Activated CD8-positive, alpha-beta memory T cell treated with anti-CD3 and anti-CD28 coated beads, Interleukin-2, amount 50 U/mL, for 4 hours (primary cell): ENCODE measurements at places on chromosomes 2 and 18.

DNA sequence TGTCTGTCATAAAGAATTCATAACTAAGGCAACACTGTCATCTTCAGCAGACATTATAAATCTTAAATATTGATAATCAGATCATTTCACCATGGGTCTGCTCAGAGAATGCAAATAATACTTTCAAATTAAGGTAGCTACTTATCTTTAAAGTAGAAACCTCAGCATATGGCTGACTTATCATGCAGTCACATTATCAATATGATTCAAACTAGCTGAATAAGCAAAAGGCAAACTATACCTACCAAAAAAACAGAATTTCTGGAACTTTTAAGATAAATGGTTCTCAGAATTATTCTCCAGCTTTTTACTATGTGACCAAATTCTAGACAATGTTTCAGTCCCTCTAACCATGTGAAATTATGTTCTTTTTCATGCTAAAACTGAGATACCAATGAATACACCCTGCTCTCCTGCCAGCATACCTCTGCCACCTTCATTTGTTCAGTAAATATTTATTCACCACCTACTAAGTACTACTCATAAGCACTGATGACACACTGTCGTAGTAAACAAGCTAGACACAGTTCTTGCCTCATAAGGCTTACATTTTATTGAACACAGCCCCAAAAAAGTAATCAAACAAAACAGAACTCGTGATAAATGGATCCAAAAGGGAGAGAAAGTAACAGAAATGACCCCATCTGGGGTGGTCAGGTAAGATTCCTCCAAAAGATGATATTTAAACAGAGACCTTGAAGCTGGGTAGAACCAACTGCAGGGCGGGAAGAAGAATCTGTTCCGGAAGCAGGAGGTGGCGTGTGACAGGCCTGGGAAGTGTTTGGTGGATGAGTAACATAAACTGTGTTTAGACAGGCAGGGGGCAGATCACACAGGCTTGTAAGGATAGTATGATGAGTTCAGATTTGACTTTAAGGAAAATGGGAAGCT lies 17.7 kb downstream of the SPIRE1 start:
- no peak for DNase-seq

GRCh38 chr18:79943608-79944125 lies 7.8 kb downstream of the SLC66A2 start:
- no peak for DNase-seq

- DNase-seq: no peak
Measured at GRCh38 chr2:231228223-231228622, 29.8 kb downstream of the ARMC9 start.

DNA sequence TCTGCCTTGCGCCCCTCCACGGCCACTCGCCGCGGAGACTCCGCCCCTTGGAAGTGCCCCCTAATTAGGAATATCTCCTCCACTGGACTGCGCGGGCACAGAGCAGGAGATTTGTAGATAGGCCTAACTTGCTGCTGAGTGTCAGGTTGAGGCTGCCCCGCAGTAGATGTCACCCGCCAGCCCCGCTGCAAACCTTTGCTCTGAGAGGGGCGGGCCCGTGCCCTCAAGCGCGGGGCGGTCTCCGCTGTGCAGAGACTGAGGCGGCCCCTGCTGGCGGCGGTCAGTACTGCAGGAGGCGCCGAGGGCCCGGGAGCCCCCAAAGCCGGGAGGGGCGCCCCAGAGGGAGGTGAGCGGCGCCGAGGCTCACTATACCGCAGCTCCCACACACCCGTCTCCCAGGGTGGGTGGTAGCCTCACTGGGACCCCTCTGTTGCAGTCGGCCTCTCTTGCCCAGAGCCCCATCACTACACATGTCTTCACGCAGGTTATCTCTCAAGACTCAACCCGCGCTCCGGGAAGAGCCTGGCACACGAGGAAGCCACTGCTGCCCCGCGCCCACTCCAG lies 2.9 kb upstream of the NEURL3 start:
- DNase-seq: peak; percentile 94

DNA sequence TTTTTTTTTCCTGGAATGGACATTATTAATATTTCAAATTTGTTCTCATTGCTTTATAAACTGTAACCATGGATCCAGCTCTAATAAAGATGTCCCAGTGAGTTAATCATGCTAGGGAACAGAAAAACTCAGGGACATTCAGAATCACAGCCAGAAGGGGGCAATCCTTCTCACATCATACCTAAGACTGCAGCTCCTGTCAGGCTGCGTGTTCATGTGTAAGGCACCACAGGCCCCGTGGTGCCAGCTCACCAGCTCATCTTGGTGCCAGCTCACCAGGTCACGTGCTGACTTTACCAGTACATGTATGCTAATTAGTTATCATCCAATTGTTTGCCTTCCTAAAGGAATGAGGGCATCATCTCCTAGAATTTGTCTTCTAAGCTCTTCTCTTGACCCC lies 84.7 kb upstream of the NEDD4L start:
- no peak for DNase-seq

- no peak for DNase-seq
Measured at GRCh38 chr2:226736382-226736781, 63.2 kb downstream of the IRS1 start.

DNA sequence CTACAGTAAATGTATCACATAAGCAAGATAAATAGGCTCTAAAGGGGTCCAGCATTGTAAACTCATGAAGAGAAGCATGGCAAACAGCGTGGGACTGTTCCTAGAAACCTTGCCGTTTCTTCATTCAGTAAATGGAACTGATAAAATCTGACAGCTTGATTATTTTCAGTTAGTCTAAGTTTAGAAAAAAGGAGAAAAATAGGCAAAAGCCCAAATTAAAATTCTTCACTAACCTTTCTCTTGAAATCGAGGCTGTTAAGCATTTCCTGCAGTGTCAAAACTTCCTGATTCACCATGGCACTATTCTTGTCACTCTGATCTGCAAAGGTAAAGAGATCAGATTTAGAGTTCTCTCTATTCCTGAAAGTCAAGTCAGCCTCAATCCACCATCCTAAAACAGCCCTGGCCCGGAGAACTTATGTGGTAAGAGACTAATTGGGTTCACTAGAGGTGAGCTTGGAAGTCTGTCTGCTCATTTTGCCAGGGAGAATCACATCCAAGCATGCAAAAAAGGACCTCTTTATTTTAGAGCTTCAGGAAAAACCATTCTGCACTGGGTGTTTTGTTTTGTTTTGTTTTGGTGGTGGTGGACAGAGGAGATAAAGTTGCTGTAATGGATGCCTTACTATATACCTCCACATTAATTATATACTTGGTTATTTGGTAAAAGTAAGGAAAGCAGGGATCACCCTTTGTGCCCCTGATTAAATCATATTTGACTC lies 52.4 kb upstream of the STAT1 start:
- DNase-seq: no peak

DNA sequence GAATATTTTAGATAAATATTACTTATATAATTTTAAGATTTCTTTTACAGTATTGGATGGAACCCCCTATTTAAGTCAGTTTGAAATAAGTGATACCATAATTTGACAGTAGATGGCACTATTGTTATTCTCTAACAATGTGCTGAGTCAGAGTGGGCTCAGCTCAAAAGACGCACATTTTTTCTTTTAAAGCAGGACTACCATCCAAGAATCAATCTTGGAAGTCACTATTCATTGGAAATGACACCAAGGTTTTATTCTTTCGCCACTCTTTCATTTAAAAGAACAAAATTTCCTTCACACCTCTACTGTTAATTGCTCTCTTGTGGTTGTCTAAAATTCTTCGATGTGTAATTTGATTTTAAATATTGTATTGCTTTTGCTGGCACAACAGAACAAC lies 32.6 kb upstream of the SPAG16 start:
- no peak for DNase-seq

- no peak for DNase-seq
Measured at GRCh38 chr2:72496479-72496878, 329.4 kb downstream of the EXOC6B start.

- no peak for DNase-seq
Measured at GRCh38 chr2:10332402-10333246, 29.9 kb downstream of the HPCAL1 start.

GRCh38 chr2:191634791-191635190 lies 43.1 kb upstream of the NABP1 start:
- no peak for DNase-seq

DNA sequence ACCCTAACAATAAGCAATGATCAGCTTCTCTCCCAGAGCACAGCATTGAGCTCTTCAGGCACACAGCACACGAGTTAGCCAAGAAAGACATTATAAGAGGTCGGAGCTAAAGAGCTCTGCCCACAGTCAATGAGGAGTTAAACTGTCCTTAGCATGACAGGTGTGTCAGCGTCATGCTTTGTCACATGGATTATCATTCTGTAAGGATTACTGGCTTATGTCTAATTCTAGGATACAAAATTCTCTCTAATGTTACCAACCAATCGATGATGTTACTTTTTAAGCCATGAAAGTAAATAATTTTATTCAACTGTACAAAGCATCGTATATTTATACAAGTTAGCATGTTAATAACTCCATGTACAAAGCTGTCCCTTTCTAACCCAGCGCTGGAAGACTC lies 108.8 kb downstream of the ZNF236 start:
- DNase-seq: no peak

DNA sequence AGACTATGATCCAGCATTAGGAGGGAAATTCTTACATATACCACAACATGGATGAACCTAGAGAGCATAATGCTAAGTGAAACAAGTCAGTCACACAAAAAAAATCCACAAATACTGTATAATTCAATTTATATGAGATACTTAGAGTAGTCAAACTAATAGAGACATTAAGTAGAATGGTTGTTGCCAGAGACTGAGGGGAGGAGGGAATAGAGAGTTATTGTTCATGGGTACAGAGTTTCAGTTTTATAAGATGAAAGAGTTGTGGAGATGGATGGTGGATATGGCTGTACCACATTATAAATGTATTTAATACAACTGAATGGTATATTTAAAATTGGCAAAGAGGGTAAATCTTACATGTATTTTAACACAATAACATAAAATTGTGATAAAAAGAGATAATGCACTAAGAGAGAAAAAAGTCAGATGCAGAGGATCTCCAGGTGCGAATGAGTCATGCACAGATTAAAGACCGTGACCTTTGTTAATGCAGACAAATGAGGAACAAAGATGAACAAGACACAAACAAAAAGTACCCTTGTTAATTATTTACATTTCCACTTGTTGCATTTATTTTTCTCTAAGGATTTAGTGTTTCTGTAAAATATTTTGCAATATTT lies 541.7 kb upstream of the MEX3C start:
- DNase-seq: no peak

DNA sequence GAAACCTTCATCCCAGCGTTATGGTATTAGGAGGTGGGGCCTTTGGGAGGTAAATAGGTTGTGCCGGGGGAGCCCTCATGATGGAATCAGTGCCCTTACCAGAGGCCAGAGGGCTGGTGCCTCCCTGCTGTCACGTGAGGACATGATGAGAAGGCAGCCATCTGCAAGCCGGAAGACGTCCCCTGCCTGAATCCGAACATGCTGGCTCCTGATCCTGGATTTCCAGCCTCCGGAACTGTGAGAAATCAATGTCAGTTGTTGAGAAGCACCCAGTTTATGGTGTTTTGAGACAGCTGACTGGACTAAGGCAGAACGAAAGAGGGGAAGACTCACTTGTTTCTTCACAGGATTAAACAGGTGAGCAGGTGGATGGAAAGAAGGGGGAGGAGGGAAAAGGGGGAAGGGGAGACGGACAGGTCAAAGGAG lies 13.0 kb upstream of the KLF11 start:
- DNase-seq: no peak

GRCh38 chr2:239937866-239938640 lies 87.1 kb downstream of the NDUFA10 start:
- peak; percentile 5 for DNase-seq

DNA sequence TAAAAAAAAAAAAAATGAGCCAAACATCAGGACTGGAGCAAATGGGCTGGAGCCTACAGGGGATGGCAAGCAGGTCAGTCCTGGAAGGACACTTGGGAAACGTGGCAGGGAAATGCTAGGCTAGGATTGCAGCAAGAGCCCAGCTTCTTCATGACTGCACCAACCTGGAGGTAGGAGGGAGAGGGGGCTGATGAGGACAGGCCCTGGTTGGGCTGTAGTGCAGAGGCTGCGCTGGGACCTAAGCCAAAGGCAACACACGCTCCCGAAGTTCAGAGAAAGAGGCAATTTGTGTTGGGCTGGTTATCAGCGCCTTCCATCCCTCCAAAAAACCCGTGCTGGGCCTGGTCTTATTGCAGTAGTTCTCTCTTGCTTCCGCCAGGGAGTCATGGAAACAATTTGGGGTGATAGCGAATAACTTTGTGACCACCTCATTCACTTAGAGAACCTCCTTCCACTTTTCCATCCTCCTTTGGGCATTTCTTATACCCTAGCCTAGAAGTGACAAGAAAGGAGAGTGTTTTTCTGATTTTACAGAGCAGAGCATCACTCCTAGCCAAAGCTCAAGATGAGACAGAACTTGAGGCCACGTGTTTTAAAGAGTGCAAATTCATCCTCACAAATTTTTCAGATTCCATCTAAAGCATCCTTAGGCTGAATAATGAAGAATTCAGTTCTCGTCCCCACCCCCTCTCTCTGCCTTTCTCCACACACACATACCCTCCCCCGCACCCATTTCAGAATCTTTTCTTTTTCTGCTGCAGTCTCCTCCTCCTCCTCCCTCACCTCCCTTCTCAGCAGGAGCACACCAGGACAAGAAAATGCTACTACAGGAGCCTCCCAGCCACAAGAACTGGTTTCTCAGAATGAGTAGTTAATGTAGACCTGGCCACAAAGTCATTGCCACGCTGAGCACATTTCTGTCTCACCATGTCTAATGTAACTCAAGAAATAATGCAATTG lies 82.5 kb upstream of the STPG4 start:
- DNase-seq: no peak

DNA sequence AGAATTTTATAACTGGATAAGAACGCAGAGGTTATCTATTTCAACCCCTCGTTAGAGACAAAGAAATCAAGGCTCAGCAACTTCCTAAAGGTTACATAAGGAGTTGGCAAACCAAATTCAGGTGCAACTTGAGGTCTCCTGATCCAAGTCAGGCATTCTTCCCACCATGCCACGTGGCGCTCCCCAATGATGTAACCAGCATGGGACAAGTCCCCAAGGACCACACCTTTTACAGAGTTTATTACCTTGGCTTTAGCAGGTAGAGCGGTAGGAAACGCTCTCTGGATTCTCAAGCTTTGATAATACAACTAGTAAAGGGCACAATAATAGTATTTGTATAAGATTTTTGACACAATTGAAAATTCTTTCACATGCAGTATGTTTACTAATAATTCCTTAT lies 26.7 kb upstream of the MBOAT2 start:
- no peak for DNase-seq

DNA sequence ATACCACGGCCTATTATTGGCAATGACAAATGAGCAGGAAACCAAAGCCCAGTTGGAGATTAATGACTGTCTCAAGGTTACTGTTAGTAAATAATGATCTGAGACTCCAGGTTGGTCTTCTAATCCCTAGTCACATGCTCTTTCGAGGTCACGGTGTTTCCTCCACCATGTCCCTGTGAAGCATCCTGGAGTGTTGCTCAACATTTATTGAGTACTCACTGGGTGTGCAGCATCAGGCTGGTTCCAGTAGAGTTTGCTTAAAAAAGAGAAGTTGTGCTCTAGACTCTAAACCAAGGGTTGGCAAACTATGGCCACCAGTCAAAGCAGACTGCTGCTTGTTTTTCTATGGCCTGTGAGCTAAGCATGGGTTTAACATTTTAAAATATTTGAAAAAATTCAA lies 263.8 kb upstream of the ATP5MC3 start:
- DNase-seq: no peak
